Omental fat pad (tissue), 4 donors: ENCODE measurements at places on chromosomes 6 and 20. TPM values are rescaled to one million over a fixed set of nuclear protein-coding genes. Genes with fewer than 3 reads are reported as not detected.

The RIN2 gene
- 69.3 TPM for total RNA-seq

The TMEM170B gene
- 7.0 TPM for total RNA-seq

The SLA2 gene
- total RNA-seq = 1.6 TPM

The SOX18 gene
- 16.7 TPM for total RNA-seq

The DEFB123 gene
- not detected for total RNA-seq

The NKX2-4 gene
- total RNA-seq = not detected

The COL11A2 gene
- 0.46 TPM for total RNA-seq

The ANGPT4 gene
- total RNA-seq = 1.5 TPM

The SEL1L2 gene
- not detected for total RNA-seq

The HEY2 gene
- total RNA-seq = 0.24 TPM

The PGC gene
- not detected for total RNA-seq

The ADA gene
- total RNA-seq = 62.6 TPM

The PAQR8 gene
- total RNA-seq = 3.5 TPM

The NKX2-2 gene
- total RNA-seq = not detected

The PKIB gene
- total RNA-seq = 9.8 TPM

The ULBP3 gene
- total RNA-seq = 1.8 TPM

The MACROD2 gene
- 54.1 TPM for total RNA-seq

The PTK7 gene
- 11.5 TPM for total RNA-seq

The FAM209A gene
- total RNA-seq = not detected

The ZBTB46 gene
- total RNA-seq = 11.1 TPM
